ENCODE measurements at places on chromosomes 2 and 18. TPM values are rescaled to one million over a fixed set of nuclear protein-coding genes. Genes with fewer than 3 reads are reported as not detected.

DNA sequence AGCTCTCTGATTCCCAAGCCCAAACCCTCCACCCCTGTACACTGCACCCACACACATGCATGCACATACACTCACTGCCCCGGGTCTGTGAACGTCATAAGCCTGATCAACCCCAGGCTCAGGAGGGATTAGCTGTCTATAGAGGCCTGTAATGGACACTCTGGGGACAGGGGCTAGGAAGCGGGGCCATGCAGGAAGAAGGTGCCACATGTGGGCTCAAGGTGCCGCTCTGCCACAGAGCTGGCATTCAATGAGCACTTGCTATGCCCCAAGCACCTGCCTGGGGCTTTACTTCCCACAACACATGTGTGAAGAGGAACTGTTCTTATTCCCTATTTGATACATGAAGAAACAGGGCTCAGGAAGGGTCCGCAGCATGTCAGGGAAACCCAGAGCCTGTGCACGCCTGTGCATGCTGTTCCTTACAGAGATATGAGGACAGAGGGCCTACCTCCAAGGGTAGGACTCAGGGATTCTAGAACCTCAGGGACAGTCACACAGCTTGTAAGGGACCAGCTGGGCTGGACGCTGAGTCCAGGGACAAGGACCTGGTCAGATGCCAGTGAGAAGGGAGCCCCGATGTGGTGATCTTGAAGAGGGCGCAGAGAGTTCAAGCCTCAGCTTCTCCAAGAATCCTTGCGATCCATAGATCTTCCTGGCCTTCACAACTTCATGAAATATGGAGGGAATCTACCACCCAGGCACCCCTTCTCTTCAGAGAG is 5.0 kb downstream of the BIN1 start:
- H3K36me3 ChIP-seq = no peaks in the 10 kb centered on the region
- no peaks in the 10 kb centered on the region for H3K27me3 ChIP-seq
- H3K4me1 ChIP-seq = peaks cover 32% of the 10 kb centered on the region
- H3K27ac ChIP-seq = no peak overlapping the region
- no peak overlapping the region for H3K4me3 ChIP-seq

IL18RAP gene
- not detected for total RNA-seq

FSIP2 gene
- 12.7 TPM for total RNA-seq

KCNG2 gene
- 0.99 TPM for total RNA-seq

INHBB gene
- total RNA-seq = not detected

FHOD3 gene
- 69.7 TPM for total RNA-seq

DNA sequence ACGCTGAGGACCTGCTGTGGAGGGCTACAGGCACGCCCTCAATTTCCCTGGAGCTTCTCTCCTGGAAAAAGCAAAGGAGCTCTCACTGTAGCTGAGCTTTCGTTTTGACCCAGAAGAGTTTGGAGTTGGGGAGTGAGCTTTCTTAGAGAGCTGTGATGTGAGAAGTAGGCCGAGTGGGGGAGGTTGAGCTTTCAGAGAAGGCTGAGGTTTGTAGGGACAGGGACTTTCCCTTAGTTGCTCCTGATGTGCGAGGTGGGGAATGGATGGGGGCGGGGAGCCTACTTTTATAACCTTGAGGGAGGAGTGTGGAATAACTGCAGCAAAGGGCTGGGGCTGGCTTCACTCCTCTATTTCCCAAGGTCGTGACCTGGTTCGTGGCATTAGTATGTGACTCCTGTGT is 47.1 kb downstream of the ZNF532 start:
- H3K36me3 ChIP-seq = peaks cover 5% of the 10 kb centered on the region
- peaks cover 52% of the 10 kb centered on the region for H3K4me1 ChIP-seq
- no peak overlapping the region for H3K4me3 ChIP-seq
- DNase-seq = no peak
- H3K27ac ChIP-seq = peak overlapping the region; percentile 31

GRCh38 chr2:171923206-171923605 is 945 bp downstream of the HAT1 start:
- H3K4me3 ChIP-seq = peak overlapping the region; percentile 77
- peaks cover 4% of the 10 kb centered on the region for H3K36me3 ChIP-seq
- no peaks in the 10 kb centered on the region for H3K27me3 ChIP-seq
- H3K27ac ChIP-seq = no peak overlapping the region
- peaks cover 6% of the 10 kb centered on the region for H3K4me1 ChIP-seq
- no peak for DNase-seq

SH3BP4 gene
- 53.4 TPM for total RNA-seq

ALPG gene
- not detected for total RNA-seq

SPR gene
- 4.4 TPM for total RNA-seq

DNA sequence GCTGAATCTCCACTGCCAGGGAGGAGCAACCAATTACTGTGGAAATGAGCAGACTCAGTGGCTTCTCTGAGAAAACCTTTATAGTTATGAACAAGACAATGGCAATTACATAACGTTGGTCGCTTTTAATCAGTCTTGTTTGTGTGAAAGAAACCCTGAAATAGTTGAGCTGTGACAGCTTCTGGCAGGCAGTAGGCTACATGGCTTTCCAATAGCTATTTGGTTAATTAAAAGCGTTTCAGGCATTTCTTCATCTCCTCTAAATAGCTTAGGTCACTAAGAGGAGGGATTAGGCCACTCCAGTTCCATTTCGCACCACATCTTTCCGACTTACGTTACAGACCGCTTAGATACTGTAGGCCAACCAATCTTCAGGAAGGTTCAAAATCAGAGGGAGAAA is 794.4 kb upstream of the ID2 start:
- DNase-seq = no peak
- no peak overlapping the region for H3K4me3 ChIP-seq
- peaks cover 9% of the 10 kb centered on the region for H3K4me1 ChIP-seq
- no peak overlapping the region for H3K27ac ChIP-seq

GRCh38 chr2:75565472-75566462 is 5.0 kb upstream of the EVA1A start:
- no peak overlapping the region for H3K4me3 ChIP-seq
- no peak overlapping the region for H3K27ac ChIP-seq
- peaks cover 23% of the 10 kb centered on the region for H3K27me3 ChIP-seq
- H3K36me3 ChIP-seq = no peaks in the 10 kb centered on the region
- no peak for DNase-seq

- peaks cover 11% of the 10 kb centered on the region for H3K4me1 ChIP-seq
- H3K27me3 ChIP-seq = no peaks in the 10 kb centered on the region
- no peak for DNase-seq
- no peak overlapping the region for H3K4me3 ChIP-seq
Measured at GRCh38 chr2:64025741-64026140, 6.5 kb upstream of the VPS54 start.

- no peaks in the 10 kb centered on the region for H3K36me3 ChIP-seq
- H3K4me3 ChIP-seq = no peak overlapping the region
- DNase-seq = peak; percentile 61
- H3K27ac ChIP-seq = no peak overlapping the region
- peaks cover 47% of the 10 kb centered on the region for H3K4me1 ChIP-seq
Measured at GRCh38 chr2:120749506-120750431, 14.1 kb downstream of the GLI2 start.

DNA sequence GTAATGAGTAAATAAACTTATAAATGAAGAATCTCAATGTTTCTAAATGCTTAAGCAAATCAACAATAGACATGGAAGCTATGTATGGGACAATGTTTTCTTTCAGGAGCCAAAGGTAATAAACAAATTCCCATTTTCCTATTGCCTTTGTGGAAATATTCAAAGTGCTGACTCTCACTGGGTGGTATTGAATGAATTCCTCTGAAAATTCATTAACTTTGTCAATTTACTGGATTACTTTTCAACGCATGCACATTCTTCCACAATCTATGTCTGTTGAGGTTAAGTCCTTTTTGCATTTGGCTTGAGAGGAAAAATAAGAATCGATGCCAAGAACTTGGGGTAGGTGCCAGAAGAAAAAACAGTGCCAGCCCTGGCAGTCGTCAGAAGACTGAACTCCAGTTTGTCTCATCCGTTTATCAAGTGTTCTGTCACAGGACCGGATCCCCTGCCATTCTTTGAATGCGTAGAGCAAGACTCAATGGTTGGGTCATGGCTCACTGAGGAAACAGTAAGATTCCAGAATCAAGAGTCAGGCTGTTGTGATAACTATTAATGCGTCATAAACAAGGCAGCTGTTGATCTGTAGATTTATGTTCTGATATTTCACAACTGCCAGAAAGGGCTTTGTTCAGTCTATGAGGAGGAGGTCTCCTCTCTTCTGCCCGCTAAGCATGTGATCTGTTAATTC is 133.3 kb downstream of the GFPT1 start:
- H3K4me1 ChIP-seq = no peaks in the 10 kb centered on the region
- H3K27ac ChIP-seq = no peak overlapping the region
- H3K4me3 ChIP-seq = no peak overlapping the region
- no peaks in the 10 kb centered on the region for H3K36me3 ChIP-seq

INPP1 gene
- 0.50 TPM for total RNA-seq

DNA sequence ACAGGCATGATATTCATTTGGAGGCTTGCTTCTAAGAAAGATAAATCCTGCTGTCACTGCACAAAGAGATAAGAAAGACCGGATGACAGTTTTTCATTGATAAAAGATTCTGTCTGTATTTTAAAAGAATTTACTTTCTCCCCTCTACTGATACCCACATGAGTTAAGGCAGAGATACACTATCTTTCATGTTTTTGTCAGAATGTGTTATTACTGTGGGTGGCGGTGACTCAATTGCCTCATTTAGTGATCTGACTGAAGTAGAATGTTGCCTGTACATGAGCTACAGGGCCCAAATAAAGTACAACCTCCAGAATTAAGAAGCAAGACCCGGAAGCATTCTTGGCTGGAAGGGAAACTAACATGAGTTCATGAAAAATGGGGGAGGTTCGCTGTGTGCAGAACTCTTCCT is 480.0 kb downstream of the SLC4A3 start:
- no peaks in the 10 kb centered on the region for H3K36me3 ChIP-seq
- H3K27ac ChIP-seq = no peak overlapping the region
- DNase-seq = no peak
- H3K4me1 ChIP-seq = no peaks in the 10 kb centered on the region

TANC1 gene
- total RNA-seq = 7.5 TPM

CCDC85A gene
- 0.34 TPM for total RNA-seq

DNA sequence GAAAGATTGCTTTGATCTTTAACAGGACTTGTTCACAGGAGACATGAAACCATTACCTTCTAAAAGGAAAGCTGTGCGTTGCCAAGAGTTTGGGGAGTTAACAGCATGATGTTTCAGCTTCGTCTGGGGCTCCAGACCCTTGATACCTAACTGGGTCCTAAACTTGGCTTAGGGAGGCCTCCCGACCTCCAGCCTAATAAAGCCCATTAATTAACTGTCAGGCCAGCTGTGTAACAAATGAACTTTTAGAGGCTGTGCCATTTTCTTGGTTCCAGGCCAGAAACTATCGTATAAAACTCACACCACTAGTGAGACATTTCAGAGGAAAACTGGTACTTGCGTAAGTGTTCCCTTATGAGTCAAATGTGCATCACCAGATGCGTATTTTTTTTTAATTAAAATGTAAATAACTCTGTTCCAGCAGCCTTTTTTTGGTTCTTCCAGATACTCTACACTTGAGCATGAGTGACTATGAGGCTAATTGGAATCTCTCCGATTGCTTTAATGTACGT is 236.5 kb downstream of the BCL2 start:
- no peaks in the 10 kb centered on the region for H3K27me3 ChIP-seq
- no peak overlapping the region for H3K4me3 ChIP-seq
- H3K36me3 ChIP-seq = no peaks in the 10 kb centered on the region
- H3K4me1 ChIP-seq = peaks cover 4% of the 10 kb centered on the region

GNLY gene
- total RNA-seq = not detected

GRCh38 chr2:239801404-239802184 is 223.5 kb downstream of the NDUFA10 start:
- H3K27me3 ChIP-seq = no peaks in the 10 kb centered on the region
- H3K4me1 ChIP-seq = peaks cover 10% of the 10 kb centered on the region
- H3K27ac ChIP-seq = no peak overlapping the region
- no peaks in the 10 kb centered on the region for H3K36me3 ChIP-seq
- no peak for DNase-seq
- H3K4me3 ChIP-seq = no peak overlapping the region

IL36B gene
- not detected for total RNA-seq

GRCh38 chr2:235934059-235934773 is 234.0 kb downstream of the GBX2 start:
- no peaks in the 10 kb centered on the region for H3K36me3 ChIP-seq
- no peaks in the 10 kb centered on the region for H3K27me3 ChIP-seq
- H3K27ac ChIP-seq = peak overlapping the region; percentile 2
- DNase-seq = no peak
- peak overlapping the region; percentile 5 for H3K4me3 ChIP-seq

GRCh38 chr2:158979772-158980171 is 11.3 kb downstream of the TANC1 start:
- H3K4me3 ChIP-seq = no peak overlapping the region
- no peak overlapping the region for H3K27ac ChIP-seq
- H3K36me3 ChIP-seq = no peaks in the 10 kb centered on the region

CYRIA gene
- 1.0 TPM for total RNA-seq

DNA sequence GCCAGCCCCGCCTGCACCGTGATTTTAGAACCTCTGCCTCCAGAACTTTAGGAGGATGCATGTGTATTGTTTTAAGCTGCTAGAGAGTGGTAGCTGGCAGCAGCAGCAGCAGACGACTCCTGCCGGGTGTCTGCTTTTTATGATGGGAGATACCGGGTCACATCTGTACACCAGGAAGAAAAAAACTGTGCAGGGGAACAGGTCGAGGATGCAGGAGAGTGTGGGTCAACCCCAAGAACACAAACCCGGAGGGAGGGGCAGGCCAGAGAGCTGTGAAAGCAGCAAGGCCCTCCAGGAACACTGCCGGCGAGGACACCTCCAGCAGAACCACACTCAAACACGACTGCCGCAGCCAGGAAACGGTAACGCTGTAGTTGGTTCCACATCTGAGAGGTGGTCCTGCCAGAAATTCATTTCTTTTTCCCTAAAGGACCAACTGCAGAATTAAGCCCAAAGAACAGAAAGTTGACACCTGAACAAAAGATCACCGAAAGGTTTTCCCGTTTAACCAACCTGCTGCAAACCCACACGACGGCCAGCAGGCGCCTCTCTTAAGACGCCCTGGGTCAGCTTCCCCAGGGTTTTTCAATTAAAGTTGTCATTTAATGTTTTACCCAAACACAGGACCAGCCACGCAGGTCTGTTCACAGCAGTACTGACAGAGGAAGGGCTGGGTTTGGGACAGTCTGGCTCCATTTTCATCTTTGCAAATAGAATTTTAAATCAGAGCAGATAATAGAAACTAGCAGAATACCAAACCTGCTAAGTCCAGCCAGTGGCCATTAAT is 60.5 kb downstream of the NDUFA10 start:
- no peaks in the 10 kb centered on the region for H3K4me1 ChIP-seq
- H3K27ac ChIP-seq = no peak overlapping the region
- peaks cover 1% of the 10 kb centered on the region for H3K36me3 ChIP-seq

DNA sequence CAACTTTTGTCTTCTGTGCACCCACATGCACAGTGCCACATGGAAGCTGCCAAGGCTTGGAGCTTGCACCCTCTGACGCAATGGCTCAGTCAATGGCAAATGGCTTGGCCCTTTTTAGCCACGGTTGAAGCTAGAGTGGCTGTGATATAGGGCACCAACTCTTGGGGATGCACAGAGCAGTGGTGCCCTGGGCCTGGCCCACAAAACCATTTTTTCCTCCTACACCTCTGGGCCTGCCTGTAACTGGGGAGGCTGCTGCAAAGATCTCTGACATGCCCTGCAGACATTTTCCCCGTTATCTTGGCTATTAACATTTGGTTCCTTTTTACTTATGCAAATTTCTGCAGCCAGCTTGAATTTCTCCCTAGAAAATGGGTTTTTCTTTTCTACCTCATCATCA is 74.9 kb downstream of the ZDBF2 start:
- H3K36me3 ChIP-seq = no peaks in the 10 kb centered on the region
- H3K4me1 ChIP-seq = no peaks in the 10 kb centered on the region
- DNase-seq = no peak
- H3K4me3 ChIP-seq = no peak overlapping the region

All from neural progenitor cell (in vitro differentiated cells).